SHP77 treated with DMSO at 0.1 percent for 48 hours (cell line): ENCODE measurements at places on chromosomes 2 and 18.

- no peak for DNase-seq
Measured at GRCh38 chr2:19409046-19409445, 50.6 kb upstream of the OSR1 start.

DNA sequence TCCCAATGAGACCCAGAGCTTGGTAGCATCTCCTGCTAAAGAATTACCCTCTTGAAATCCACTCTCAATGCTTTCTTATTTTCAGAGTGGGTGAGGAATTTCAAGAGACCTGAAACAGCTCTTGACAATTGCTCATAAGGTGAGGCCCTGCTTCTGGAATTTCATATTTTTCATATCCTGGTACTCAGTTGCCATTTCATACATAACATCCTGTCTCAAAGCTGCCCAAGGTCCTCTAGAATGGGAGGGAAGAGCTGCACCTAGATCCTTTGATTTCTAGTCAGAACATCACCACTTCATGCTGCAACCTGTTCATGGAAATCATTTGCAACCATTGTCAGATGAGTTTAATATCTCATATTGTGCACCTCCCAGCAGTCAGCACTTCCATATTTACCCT is 404.8 kb upstream of the GALNT5 start:
- DNase-seq: no peak

DNA sequence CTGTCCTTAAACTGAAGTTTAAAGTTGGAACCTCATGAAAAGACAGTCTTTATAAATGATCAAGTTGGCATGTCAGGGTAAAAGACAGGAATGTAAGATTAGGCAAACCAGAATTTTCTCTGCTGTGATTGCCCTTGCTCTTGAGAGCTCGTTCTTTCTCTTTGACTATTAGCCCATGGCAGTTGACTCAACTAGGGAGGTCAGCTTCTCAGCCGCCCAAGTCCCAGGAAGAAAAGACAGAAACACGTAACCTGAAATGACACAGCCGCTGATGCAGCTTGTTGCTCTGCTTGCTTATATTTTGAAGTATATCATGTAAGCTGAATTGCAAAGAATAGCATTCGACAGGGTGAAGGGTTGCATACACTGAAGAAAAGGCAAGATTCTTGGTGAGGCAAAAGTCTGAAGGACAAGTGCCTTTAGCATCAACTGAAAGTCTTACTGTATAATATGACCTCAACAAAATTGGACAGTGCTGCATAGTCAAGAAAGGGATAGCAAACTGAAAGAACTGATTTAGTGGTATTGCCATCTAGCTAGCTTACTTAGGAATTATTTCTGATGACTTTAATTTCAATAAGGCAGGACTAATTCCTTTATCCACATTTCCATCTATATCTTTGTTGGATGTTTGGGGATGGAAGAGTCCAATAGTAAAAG is 54.7 kb downstream of the ARHGAP15 start:
- no peak for DNase-seq

DNA sequence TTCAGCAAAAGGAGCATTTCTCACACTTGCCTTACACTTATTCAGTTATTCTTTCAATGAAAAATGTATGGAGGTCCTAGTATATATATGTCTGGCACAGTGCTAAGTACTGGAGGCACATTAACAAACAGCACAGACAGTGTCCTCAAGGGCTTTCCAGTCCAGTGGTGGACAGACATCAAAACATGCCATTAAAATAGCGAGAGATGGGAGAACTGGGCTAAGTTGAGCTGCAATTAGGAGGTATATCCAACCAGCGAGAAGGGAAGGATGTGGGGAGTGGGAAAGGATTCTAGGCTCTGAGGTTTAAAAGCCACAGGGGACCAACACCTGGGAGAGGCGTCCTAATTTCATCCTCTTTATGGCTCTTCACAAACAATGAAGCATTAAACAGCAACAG is 127.5 kb upstream of the TTC39C start:
- DNase-seq: peak; percentile 80

GRCh38 chr18:52596748-52597435 is 256.9 kb downstream of the DCC start:
- DNase-seq: no peak

GRCh38 chr18:5476961-5477800 is 66.6 kb downstream of the EPB41L3 start:
- no peak for DNase-seq

DNA sequence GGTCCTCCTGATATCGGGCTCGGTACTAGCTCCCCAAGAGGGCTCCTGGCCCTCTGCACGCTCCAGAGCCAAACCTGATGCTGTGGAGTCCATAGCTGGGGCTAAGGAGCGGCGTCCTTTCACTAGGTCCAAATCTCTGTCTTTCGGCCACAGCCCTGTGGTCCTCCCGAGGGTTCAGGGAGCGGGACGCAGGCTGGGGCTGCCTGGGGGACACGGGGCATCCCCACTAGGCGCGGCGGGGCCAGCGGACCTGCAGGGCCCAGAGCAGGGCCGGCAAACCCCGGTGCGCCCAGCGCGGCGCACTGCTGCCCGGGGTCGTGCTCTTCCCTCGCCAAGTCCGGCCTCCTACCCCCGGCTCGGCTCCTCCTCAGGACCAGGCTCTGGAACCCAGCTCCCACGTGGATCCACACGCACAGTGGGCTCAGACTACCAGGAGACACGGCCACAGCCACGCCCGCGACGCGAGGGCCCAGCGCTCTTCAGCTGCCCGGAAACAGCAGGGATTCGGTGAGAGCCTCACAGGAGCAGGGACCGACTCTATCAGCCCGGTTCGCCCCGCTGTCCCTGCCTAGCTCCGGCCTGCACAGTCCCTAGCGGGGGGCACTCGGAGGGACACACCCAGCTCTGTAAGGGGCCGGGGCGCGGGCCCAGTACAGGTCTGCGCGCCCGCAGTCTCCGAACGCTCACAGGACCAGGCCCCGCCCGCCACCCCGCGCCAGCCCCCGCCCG is 593 bp downstream of the ZNF514 start:
- no peak for DNase-seq

GRCh38 chr2:27074738-27075565 is 3.5 kb upstream of the EMILIN1 start:
- peak; percentile 45 for DNase-seq
